Inflammatory macrophage (primary cell): ENCODE measurements at places on chromosomes 12 and 14.

- DNase-seq, result peak; percentile 91
Observed at GRCh38 chr12:15547691-15548090, 225.4 kb downstream of the PTPRO start.

- DNase-seq, result no peak
Observed at GRCh38 chr14:97458661-97459579, 661.7 kb downstream of the VRK1 start.

DNA sequence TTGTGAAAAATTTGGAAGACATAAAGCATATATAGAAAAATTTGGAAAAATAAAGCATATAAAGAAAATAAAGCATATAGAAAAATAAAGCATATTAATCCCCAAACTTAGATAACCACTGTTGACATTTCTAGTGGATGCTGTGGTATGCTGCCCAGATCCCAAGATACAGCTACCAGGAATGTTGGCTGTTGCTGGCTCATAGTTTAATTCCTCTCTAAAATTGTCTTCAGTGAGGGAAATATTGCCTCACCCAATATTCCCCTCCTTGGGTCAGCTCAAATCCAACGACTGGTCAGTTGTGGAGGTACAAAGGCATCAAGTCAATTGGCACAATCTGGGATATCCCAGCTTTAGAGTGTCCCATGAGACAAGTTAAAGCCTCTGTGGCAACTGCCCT is 10.1 kb upstream of the KICS2 start:
- DNase-seq, result no peak

DNA sequence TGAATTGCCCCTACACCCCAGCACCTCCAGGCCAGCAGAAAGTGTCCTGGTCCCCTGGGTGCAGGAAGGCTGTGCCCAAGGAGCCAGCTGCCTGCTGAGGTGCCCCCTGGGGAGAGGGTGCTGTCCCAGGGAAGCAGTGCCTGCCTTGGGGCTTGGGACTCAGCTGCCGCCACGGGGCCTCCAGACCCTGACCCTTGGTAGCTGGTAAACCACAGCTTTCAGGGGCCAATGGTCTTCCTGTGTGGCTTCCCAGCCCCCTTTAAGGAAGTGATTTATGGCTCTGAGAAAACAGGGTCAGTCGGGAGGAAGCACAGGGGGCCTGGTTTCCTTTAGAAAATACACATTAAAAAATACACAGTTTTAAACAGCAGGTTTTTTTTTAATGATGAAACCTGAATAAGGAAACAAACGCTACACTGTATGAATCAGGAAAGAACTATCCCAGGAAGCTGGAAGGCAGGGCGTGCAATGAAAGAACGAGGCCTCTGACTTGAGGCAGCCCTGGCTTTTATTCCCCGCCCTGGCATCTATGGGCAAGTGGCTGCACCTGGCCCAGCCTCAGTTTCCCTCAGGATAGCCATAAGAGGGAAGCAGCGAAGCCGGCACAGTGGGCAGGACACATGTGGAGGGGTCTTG is 40.6 kb upstream of the EML1 start:
- no peak for DNase-seq

DNA sequence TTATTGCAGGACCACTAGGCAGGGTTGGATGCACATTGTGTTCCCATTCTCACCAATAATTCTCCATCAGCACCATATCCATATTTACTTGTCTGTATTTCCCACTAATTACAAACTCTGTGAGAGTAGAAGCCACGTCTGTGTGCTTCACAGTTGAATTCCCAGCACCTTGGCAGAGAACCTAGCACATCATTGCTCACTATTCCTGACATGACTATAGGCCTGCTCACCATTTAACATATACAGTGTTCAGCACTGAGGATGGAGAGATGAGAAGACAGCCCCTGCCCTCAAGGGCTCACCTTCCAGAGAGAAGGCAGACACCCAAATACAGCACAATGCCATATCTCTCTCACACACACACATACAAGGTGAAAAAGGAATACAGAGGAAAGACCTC is 5.0 kb downstream of the DAD1 start:
- no peak for DNase-seq

DNA sequence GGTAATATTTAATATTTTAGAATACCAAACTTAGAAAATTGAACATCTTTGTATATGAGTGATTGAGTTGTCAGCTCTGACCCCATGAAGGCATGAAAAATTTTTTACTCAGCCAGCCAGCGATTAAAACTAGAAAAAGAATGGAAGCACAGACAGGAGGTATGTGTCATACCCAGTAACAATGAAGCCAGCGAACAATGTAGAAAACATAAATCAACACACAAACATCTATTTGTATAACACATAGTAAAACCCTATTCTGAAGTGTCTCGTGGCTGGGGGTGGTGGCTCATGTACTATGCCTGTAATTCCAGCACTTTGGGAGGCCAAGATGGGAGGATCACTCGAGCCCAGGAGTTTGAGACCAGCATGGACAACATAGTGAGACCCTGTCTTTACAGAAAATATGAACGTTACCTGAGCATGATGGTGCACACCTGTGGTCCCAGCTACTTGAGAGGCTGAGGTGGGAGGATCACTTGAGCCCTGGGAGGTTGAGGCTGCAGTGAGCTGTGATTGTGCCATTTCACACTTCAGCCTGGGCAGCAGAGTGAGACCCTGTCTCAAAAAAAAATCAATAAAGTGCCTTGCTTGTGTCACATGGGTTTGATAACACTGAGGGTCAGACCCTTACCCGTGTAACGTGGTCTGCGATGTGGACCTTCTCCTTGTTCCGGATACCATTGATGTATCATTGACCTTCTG is 5.9 kb downstream of the TCTN2 start:
- no peak for DNase-seq

- no peak for DNase-seq
Observed at GRCh38 chr14:78764645-78765044, 594.5 kb downstream of the NRXN3 start.

GRCh38 chr14:106556665-106557289 is 1030.4 kb downstream of the TMEM121 start:
- DNase-seq, result peak; percentile 41

DNA sequence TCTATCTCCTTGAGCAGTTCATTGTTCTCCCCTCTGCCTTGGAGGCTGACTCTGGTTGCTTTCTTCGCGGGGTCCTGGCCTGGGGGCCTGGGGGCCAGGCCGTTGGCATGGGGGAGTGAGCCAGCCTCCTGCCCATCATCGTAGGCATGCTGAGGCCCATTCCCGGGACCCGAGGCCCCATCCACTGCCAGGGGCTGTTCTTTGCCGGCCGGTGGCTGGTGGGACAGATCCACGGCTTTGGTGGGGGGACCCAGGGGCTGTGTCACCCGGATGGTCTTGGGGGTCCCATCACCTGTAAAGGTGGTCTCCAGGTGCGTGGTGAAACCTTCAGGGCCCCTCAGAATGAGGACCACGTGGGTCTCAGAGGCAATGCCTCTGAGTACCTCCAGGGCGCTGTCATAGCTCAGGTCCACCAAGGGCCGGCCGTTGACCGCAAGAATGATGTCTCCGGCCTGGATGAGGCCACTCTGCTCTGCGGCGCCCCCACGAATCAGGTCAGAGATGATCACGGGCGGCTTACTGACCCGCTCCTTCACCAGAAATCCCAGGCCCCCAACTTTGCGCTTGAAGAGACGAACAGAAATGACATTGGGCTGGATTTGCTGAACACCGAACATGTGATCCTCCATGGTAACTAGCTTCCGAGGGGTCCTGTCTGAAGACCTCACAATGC is 30.8 kb downstream of the NOS1 start:
- no peak for DNase-seq

GRCh38 chr14:104996483-104996882 is 10.9 kb downstream of the CLBA1 start:
- no peak for DNase-seq

- DNase-seq, result no peak
Observed at GRCh38 chr14:53613404-53614253, 343.0 kb downstream of the BMP4 start.

DNA sequence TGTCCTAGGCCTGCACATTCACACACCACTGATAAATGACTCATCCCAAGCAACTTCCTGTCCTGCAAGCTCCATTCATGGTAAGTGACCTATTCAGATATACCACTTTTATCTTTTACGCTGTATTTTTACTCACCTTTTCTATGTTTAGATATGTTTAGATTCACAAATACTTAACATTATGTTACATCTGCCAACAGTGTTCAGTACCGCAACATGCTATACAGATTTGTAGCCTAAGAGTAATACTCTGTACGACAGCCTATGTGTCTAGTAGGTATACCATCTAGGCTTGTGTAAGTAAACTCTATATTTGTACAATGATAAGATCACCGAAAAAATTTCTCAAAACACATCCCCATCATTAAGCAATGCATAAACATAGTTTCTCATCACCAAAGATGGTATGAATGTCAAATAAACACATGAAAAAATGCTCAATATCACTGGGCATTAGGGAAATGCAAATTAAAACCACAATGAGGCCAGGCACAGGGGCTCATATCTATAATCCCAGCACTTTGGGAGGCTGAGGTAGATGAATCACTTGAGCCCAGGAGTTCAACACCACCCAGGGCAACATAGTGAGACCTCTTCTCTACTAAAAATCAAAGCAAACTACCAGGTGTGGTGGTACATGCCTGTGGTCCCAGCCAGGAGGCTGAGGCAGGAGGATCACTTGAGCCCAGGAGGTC is 20.7 kb downstream of the ATXN2 start:
- DNase-seq, result peak; percentile 52

DNA sequence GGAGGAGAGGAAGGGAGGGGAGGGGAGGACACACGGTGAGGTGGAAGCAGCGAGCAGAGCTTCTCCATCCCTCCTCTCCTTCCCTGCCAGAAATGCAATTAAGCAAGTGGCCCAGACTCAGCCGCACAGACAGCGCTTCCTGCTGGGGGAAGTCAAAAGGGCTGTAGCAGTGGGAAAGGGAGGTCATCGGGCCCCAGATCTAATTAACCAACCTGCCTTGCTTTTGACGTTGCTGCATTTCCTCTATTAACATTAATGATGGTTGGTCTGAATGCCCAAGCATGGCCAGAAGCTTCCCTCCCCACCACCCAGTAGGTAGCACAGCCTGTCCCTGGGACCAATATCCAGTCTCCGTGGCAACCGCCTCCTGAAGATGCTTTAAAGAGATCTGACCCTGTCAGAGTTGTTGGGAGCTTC is 4.6 kb upstream of the NGB start:
- no peak for DNase-seq

GRCh38 chr14:74554742-74555362 is 57.2 kb downstream of the LTBP2 start:
- DNase-seq, result no peak

DNA sequence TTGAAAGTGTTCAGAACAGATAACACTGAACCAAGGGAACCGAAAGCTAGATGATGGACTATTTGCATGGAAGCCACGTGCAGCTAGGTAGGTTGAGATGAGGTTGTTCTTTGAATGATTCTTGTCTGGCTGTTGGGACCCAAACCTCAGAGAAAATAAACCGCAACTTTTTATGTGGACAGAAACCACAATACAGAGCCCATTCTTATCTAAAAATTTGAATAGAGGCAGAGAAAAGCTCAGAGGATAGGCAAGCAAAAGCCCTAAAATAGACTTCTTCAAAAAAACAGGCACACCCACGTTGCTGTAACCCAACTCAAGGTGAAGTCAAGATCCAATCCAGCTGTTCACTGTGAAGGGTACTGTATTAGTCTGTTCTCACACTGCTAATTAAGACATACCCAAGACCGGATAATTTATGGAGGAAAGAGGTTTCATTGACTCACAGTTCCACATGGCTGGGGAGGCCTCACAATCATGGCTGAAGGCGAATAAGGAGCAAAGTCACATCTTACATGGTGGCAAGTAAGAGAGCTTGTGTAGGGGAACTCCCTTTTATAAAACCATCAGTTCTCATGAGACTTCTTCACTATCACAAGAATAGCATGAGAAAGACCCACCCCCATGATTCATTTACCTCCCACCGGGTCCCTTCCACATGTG is 353.8 kb downstream of the AACS start:
- no peak for DNase-seq

- DNase-seq, result no peak
Observed at GRCh38 chr12:77294016-77294415, 228.6 kb upstream of the E2F7 start.

- no peak for DNase-seq
Observed at GRCh38 chr14:34548472-34548981, 9.0 kb upstream of the EAPP start.

- no peak for DNase-seq
Observed at GRCh38 chr12:5073853-5074252, 30.2 kb downstream of the KCNA5 start.

GRCh38 chr14:59275668-59276067 is 87.2 kb downstream of the DAAM1 start:
- DNase-seq, result peak; percentile 94

GRCh38 chr14:102437997-102438915 is 71.3 kb downstream of the ANKRD9 start:
- DNase-seq, result peak; percentile 67

DNA sequence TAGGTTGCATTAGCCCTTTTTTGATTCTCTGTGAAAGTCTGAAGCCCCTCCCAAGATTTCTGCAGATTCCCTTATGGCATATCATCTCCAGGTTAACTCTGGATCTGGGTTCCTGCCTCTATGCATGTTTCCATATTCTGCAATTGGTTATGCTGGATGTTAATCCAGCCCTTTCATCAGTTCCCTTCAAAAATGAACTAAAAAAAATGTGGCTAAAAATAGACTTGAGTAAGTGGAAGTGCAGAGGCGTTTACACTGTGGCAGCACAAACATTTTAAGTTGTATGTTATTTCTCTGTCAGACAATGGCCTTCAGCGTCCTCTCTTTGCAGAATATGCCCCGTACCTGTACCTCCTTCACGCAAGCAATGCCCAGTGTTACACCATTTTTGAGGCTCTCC is 11.4 kb downstream of the MGST1 start:
- peak; percentile 66 for DNase-seq

DNA sequence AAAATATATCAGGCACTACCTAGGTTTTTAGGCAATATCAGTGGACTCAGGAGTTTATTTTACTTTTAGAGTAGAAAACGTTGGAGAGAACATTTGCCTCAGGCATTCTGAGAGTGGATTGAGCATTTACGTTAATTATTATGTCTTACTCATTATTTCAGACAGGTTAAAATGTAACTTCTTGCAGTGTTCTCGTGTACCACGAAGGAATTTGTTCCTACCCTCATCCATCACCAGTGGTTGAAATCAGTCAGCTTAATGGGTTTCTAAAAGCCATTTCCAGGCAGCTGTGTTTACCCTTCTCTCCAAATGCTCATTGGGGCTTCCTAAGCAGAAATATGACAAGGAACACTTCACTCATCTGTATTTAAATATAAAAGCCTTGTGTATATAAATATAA is 9.1 kb upstream of the LDHB start:
- no peak for DNase-seq

DNA sequence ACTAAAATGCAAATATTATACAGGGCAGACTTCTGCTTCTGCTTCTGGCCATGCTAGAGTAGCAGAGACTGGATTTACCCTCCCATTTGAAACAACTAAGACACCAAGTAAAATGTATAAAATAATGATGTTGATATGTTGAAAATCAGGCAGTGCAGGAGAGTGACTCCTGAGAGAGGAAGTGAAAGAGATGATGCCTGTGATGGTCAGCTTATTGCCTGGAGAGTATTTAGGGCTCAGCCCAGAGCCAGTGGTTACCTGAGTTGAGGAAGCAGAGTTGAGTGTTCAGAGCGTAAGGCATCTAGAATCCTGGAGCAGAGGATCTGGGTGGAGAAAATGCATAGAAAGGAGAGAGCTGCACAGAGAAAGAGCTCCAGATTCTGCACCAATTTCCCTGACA is 131.8 kb upstream of the C14orf180 start:
- DNase-seq, result no peak

GRCh38 chr14:95043314-95043713 is 114.0 kb downstream of the DICER1 start:
- no peak for DNase-seq
